ENCODE measurements at places on chromosomes 7 and 10.

- no peak for DNase-seq
These were observed 30.1 kb downstream of the DENND2A start for GRCh38 chr7:140610204-140611165.

DNA sequence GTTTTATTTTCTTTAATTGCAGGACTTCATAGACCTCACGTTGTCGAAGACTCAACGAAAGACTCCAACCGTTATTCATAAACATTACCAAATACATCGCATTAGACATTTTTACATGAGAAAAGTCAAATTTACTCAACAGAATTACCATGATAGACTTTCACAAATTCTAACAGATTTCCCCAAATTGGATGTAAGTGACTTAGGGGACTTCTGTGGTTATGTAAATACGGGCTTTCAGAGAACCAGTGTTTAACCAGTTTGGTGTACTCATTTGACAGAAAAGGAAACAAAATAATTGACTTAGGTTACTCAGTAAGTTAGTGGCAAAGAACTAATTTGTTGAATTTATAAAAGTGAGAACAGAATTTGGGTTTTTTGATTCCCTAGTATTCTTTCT is 4.2 kb downstream of the GTPBP4 start:
- no peak for DNase-seq

DNA sequence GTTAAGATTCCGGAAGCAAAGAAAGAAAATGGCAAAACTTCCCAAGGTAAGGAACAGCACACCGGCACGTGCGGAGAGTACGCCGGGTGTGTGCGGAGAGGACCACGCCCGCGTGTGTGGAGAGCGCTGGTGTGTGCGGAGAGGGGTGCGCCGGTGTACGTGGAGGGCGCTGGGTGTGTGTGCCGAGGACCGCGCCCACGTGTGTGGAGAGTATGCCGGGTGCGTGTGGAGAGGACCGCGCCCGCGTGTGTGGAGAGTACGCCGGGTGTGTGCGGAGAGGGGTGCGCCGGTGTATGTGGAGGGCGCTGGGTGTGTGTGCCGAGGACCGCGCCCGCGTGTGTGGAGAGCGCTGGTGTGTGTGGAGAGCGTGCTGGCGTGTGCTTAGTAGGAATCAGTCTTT is 48.6 kb upstream of the DPYSL4 start:
- no peak for DNase-seq

DNA sequence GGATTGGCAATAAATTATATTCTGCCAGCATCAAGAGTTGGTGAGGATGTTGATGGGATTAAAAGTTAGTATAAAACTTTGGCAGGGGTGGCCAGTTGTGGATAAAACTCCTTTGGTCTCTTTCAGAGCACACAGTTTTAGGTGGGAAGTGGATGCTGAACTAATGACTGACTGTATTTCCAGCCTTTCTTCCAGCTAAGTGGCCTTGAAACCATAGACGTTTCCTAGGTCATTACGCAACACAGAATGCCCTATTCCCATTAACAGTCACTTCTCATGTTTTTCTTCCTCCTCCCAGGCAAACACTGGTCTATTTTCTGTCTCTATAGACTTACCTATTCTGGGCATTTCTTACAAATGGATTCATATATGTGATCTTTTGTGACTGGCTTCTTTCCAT is 467.4 kb downstream of the NEBL start:
- DNase-seq: no peak

DNA sequence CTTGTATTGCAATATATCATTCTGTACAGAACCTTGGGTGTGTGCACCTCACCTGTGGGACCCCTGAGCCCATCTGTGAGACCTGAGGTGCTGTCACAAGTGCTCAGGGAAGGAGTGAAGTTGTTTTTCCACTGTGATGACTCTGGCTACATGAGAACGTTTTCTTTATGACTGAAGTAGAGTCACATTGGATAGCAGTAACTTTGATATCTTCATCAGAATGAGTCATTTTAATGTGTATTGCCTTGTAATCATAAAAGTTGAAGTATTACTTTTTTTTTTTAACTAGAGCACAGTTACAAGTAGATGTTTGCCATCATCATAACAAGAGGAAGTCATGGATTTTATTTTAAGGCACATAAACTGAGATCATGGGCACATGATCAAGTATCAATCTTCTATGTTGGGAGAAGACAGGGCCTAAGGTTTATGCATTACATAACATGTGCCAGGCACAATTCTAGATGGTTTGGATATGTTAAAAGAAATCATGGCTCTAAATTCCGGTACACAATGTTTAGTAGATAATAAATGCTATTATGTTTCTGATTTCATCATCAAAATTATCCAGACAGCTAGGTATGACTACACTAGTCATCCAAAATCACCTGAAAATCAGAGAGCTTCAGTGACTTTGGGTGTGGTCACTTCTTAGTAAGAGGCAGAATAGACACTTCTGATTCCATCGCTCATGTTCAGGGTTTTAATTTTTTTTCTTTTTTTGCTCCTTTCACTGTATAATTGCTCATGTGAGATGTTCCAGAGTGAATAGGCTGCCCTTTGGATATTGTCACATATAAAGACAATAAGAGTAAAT is 82.7 kb upstream of the KLF6 start:
- no peak for DNase-seq

- DNase-seq: no peak
These were observed 31.6 kb downstream of the MAD1L1 start for GRCh38 chr7:2201128-2201527.

GRCh38 chr10:132360766-132361447 is 28.9 kb downstream of the LRRC27 start:
- peak; percentile 41 for DNase-seq

- DNase-seq: no peak
These were observed 492.9 kb upstream of the FOXK1 start for GRCh38 chr7:4189131-4189570.

DNA sequence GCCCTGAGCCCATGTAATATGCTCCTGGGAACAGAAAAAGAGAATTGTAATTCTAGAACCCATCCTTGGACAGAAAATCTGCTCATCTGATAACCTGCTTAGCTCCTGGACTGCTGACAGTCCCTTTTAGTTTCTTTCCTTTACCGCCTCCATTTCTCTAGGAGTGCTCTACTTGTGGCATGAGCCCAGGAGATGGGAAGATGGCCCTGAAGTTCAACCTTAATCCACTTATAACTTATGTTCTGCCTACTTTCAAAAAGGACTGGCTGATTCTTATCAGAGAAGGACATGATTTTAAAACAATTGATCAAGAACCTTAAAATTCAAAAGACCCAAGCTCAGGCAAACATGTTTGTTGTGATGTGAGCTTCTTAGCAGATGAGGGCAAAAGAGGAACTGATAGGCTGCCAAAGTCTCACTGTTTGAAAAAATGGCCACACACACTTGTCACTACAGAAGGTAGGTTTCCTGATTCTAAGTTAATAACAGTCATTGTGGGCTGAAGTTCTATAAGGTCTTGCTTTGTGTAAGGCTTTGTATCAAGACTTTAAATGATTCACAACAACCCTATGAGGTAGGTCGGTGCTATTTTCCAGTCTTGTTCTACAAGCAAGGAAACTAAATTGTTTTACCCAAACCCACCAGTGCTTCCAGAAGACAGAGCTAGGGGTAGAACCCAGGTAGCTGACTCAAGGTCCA is 94.3 kb upstream of the AFAP1L2 start:
- DNase-seq: no peak

GRCh38 chr7:64618785-64619456 is 47.0 kb upstream of the ZNF107 start:
- DNase-seq: no peak

DNA sequence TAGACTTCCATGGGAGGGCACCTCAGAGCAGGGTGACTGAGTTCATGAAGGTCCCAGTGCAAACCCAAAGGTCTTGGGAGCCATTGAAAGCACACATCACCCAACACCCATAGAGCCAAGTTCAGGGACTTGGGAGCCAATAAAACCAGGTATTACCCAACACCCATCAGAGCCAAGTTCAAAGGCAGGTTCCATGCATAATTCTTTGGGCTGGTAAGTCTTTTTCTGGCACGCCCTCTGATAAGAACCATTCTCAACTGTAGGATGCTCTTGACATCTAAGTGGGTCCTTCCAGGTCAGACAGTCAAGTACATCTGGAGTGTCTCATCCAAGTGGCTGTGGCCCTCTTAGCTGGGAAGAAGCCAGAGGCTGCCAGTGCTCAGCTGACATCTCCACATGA is 63.2 kb downstream of the EBF3 start:
- DNase-seq: no peak

- no peak for DNase-seq
These were observed 30.4 kb upstream of the BMPER start for GRCh38 chr7:33874943-33875342.

DNA sequence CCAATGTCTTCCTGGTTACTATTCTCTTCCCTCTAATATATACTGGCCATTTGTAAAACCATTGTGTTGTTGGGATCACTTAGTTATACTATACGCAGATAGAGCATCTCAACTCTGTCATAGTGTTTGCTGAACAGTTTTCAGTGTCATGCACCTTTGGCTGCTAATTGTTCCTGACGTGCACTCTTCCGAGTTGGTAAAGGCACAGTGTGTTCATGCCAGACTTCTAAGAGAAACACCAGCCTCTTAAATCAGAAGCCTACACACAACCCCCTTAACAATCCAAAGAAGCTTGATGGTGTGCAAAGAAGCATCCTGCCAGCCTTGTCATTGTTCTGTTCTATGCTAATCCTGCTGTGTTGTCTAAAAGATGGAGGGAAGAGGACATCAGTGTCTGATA is 131.1 kb downstream of the MAPK8 start:
- DNase-seq: no peak

- DNase-seq: no peak
These were observed 72.1 kb downstream of the ZMIZ1 start for GRCh38 chr10:79140855-79141254.

DNA sequence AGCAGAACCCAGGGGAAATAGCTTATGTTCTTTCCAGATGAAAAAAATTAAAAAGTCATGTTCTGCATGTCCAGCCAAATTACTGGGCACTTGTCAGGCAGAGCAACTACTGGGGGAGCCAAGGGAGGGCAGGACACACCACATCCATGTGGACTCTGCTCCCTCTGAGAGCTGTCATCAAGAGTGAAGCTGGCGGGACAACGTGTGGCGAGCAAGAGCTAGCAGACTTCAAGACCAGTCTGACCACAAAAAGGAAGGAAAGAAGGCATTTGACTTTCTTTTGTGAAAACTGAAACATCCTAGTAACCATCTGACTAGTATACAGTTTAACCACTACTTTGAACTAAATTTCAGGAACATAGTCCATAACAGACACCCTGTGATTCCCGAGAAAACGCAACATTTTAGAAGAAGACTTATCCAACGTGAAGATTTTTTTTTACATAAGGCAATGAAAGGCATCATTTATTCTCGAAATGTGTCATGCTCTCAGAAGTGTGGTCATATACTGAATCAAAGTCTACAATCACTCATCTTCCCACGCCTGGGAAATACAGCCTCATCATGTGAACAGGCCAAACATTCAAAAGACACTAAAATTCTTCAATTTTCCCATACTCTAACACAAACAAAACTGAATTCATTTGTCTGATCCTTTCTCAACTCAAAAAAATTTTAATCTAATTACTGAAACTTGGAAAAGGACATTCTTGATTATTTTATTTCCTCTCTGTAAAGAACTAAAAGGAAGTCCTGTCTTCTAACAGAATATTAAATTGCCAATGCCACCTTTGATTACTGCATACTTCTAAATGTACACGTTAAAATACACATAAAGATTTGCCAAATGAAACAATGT is 15.5 kb downstream of the CYTH3 start:
- DNase-seq: no peak

- DNase-seq: no peak
These were observed 181.9 kb downstream of the CDCA7L start for GRCh38 chr7:21763818-21764217.

GRCh38 chr10:79313911-79314439 is 33.3 kb upstream of the PPIF start:
- DNase-seq: no peak

GRCh38 chr10:110356628-110357245 is 52.0 kb upstream of the SMNDC1 start:
- DNase-seq: peak; percentile 70

GRCh38 chr10:74133923-74134820 is 16.5 kb downstream of the AP3M1 start:
- no peak for DNase-seq

DNA sequence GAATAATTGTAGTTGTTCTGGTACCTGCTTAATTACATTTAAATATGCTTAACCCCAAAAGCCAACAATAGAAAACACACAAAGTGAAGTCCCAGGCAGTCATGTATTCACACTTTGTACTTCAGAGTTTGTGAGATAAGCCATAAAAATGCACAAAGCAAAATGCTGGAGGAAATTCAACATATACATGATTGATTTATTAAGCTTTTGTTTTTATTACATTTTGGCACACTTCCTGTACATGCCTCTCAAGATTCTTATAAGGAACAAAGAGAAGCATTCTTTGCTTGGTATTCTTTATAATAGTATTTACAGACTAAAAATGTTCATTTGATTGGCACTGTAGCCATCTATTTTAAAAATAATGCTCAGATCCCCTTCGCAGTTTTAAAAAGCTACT is 107.7 kb upstream of the ANK3 start:
- DNase-seq: no peak

GRCh38 chr10:69043931-69044531 is 43.9 kb upstream of the SRGN start:
- no peak for DNase-seq

DNA sequence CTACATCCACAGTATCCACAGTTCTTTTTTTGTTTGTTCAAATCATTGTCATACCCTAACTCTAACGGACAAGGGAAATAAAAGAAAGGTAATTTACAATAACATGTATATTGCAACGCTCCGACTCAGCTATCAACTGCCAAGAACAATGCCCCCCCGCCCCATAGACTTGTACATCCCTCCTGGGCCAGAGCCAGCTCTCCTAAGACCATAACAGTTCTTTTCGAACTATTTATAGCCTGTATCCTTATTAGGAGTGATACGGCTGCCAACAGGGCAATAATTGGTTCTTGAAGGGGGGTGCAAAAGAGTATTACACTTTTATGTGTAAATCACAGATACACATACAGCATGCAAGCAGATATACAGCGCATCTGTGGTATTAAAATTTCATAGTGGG is 495.7 kb downstream of the GALNT17 start:
- DNase-seq: no peak

- DNase-seq: no peak
These were observed 127.9 kb upstream of the SEM1 start for GRCh38 chr7:96837593-96837992.

- DNase-seq: no peak
These were observed 81.8 kb downstream of the NPSR1 start for GRCh38 chr7:34739651-34740300.

DNA sequence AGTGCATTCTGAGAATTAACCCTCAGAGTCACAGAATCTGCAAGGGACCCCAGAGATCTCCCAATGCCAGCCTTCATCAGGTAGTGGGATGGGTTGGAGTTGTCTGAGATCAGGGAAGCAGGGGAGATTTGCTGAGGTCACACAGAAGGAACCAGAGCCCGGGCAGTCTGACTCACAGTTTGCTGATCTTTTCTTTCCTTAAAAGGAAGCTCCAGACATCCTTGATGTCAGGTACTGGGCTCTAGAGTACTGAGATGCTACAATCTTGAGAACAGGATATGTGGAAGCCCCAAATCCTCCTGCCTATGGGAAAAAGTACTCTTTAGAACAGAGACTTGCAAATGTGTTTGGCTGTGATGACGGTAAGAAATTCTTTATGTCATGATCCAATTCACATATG is 706 bp downstream of the TBATA start:
- no peak for DNase-seq

GRCh38 chr7:129923709-129924108 is 29.1 kb downstream of the UBE2H start:
- DNase-seq: no peak

GRCh38 chr10:50619882-50620281 is 3.9 kb downstream of the SGMS1 start:
- no peak for DNase-seq

All from stimulated activated CD4-positive, alpha-beta T cell treated with anti-CD3 and anti-CD28 coated beads, Interleukin-12 subunit alpha, Interleukin-12 subunit beta, amount 100 ng/mL, for 24 hours (primary cell).